ENCODE measurements at places on chromosomes 4 and X.

GRCh38 chrX:80181079-80181478 lies 166.5 kb downstream of the TBX22 start:
- no peak for DNase-seq

- no peak for DNase-seq
These were observed 56.1 kb downstream of the PCGF3 start for GRCh38 chr4:761739-762138.

- DNase-seq: no peak
These were observed 20.8 kb downstream of the BCOR start for GRCh38 chrX:40076750-40077575.

- DNase-seq: no peak
These were observed 1.5 kb upstream of the MND1 start for GRCh38 chr4:153342751-153343552.

DNA sequence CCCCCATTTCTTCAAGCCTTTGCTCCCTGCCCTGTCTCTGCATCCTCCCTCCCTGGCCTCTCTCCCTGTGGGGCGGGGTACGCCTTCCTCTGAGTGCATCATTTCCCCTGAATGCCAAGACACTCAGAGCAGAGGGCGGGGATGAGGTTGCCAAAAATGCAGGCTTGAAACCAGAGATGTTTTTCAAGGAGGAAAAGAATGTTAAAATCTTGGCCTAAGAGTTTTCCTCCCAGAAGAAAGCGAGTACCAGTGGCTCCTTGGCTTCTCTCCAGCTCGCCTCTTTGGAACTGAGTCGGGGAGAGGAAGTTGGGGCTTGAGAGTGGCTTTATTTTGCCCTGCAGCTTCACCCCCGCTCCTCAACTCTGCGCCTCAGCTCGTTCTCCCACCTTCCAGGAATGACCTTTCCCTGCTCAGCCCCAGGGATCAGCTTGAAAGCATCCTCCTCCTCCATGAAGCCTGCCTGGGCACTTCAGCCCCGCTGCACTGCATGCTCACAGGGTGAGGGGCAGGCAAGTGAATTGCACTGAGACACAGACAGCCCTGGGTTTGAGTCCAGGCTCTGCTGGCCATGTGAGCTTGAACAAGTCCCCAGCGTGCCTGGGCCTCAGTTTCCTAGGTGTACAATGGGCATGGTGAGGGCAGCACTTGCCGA lies 57.5 kb upstream of the SORCS2 start:
- peak; percentile 13 for DNase-seq

DNA sequence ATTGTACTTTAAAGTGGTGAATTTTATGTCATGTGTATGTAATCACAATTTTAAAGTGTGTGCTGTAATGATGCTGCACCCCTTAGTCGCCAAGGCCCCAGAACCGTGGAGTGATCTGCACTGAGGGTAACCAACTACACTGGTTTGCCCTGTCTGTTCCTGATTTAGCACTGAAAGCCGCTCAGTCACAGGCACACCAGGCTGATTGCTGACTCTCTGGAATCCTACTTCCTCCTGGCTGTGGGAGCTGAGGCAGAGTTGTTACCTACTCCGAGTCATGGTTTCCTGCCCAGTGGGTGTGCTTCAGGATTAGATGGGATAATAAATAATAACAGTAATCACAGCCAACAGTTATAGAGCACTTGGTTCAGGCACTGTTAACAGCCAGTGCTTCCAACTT lies 645.4 kb downstream of the BCOR start:
- DNase-seq: no peak

GRCh38 chr4:182303847-182304246 lies 60.6 kb downstream of the TENM3 start:
- no peak for DNase-seq

DNA sequence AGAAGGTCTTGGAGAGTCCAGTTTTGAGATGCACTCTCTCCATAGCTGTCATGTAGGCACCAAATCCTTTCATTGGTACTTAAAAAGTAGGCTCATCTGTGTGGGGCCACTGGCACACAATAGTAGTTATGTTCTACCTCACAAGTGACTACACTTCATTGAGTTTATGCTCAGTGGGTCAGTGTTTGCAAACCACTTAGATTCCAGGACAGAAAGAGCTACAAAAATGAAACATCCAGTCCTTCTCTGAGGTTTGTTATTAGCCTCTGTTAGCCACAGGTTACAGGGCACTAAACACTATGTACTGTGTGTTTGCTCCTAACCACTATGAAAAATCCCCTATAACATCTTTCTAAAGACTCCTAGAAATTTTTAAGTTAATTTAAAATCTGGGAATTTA lies 13.8 kb downstream of the RAB28 start:
- no peak for DNase-seq

DNA sequence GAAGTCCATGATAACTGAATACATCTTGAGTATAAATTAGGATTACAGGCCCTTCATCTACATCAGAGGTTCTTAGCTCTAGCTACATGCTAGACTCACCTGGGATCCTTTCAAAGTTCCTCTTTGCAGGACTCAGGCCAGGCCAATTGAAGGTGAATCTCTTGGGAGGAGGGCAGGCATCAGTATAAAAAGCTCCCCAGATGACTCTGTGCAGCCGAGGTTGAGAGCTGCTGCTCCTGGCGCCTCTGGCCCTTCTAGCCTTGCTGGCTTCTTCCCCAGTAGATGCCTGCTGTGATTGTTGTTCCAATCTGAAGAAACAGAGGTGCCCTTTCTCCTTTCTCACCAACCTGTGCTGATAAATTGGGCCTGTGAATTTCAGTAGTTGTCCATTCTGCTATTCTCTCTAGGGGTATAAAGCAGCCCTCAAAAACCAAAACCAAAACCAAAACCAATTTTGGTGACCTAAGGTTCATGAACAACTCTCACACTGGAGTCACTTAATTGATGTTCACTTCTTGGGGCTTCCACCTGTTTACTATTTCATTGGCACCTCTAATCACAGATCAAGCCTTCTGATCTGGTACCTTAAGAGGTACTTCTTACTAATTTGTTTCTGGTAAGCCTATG lies 78.7 kb downstream of the SUPT20HL2 start:
- DNase-seq: no peak

GRCh38 chrX:103614999-103615398 lies 7.2 kb downstream of the TCEAL3 start:
- DNase-seq: no peak

GRCh38 chrX:115531818-115532403 lies 29.1 kb upstream of the PLS3 start:
- no peak for DNase-seq

DNA sequence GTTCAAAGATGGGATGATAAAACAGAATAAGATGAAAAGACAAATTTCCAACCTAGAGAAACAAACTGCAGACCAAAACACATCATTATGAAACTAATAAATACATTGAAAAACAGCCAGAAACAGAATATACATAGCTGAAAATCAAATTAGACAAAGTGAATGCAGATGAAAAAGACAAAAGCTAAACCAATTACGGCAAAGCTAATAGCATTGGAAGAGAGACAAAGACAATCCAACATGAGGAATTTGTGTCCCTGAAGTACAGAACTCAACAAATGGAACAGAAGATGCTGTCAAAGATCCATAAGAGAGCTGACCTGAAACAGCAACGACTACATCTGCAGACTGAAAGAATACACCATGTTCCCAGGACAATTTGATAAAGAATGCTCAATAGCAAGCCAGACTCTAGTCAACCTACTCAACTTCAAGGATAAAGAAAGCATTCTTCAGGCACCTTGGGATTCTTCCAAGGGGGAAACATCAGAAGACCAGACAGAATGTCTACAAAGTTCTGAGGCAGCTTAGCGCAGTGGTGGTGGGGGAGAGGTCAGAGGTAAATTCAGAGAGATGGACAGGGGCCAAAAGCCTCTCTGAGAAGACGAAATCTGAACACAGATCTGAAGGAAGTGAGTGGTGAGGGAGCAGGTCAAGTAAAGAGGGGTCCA lies 27.4 kb upstream of the IRAK1 start:
- DNase-seq: no peak

DNA sequence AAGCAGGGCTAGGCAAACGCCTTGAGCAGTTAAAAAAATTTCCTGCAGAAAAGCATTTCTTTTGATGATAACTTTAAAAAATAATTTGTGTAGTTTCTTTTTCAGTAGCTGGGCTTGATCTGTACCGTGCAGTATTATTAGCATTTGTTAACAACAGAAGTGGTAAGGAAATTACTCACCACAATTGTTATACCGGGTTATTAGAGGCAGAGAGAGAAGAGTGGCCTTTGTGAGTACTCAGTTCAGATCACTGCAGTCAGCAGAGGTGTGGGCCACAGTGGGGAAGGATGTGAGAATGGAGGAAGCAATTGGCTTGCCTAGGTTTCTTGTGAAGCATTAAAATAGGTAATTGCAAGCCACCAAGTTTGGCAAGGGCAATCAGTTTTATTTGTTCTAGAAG lies 14.3 kb upstream of the IL21 start:
- no peak for DNase-seq

DNA sequence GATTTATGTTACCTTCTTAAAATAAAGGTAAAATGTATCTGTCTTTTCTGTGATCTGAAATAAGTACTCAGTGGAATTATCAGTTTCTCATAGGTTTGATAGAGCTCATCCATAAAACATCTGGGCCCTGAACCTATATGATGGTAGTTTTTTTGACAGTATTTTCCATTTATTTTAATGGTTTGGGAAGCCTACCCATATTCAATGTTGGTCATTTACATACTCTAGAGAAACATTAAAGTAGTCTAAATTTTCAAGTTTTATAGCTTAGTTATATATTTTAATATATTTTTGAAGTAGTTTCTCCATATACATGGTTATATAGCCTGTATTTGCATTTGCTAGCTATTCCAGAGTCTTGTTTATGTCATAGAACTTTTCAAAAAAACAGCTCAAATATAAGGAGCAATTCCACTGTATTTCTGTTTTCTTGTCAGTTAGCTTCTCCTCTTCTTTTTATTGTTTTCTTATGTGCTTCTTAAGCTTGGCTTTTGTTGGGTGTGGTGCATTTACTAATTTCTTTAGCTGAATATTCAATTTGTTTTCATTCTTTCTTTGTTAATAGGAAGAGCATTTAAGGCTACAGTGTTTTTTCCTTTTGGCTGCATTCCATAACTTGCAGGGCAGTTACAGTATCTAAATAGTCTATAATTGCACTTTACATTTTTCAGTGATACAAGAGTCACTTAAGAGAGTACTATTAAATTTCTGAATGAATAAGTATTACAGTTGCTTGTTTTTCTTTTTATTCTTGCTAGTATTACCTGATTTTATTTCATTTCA lies 181.4 kb downstream of the DKK2 start:
- no peak for DNase-seq

GRCh38 chr4:159229164-159229563 lies 126.3 kb downstream of the RAPGEF2 start:
- DNase-seq: no peak

- DNase-seq: peak; percentile 45
These were observed at the start of gene ANTXR2 for GRCh38 chr4:80072744-80073472. Gene ANTXR2, minus strand, starts transcription at chr4:80073229. Its CDS starts 669 bp downstream, at chr4:80072560.

- DNase-seq: no peak
These were observed 320.4 kb upstream of the KLF3 start for GRCh38 chr4:38343608-38344007.

DNA sequence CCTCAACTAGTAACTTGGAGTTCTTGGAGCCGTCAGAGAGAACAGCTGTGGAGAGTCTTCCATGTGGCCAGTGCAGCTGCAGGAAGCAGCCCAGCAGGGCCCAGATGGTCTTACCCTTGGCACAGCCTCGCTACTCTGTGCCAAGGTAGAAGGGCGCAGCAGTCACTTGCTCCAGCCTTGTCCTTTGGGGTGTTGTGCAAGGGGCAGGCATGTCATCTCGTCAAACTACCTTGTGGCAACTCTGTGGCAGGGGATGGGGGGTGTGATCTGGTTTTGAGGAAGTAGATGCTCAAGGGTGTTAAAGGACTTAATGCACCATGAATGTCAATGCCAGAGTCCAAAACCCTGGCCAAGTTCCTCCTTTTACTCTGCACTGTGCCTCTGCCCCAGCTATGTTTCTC lies 34.2 kb upstream of the TBC1D14 start:
- peak; percentile 73 for DNase-seq

GRCh38 chr4:90582087-90582486 lies 454.9 kb downstream of the CCSER1 start:
- DNase-seq: no peak

GRCh38 chr4:8352368-8353157 lies 83.0 kb downstream of the HTRA3 start:
- DNase-seq: no peak

DNA sequence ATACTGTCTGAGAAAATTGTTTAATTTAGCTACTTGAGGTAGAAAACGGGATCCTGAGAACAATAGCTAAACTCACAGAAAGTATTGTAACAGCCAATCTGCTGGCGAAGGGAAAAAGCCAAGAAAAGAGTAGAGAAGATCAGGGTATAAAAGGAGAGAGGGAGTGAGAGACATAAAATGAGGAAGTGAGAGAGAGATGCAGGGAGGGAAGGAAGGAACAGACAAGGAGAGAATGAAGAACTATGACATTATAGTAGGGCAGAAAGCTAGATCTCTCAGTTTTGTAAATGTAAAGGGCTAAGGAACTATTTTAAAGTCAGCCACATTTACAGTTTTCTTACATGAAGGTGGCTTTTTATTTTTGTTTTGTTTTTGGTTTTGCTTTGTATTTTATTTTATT lies 1.6 kb upstream of the GIMD1 start:
- no peak for DNase-seq

DNA sequence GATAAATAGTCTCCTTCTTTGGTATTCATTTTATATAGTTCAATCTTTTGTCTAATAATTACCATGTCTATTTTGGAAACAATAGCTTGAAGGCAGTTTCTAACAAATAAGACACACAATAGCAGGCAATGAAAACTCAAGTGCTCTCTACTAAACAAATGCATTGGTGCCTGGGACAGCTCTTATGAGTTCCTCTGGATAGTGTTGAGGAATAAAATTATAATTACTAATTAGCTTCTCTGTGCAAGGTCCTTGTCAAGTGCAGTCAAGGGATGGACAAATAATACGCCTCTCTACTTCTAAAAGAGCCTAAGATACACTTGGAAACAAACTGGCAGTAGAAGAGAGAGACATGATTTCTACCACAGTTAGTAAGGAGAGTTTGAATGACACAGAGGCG lies 229.0 kb upstream of the GLRA2 start:
- DNase-seq: no peak

GRCh38 chrX:57640674-57641016 lies 39.4 kb downstream of the NLRP2B start:
- DNase-seq: no peak

DNA sequence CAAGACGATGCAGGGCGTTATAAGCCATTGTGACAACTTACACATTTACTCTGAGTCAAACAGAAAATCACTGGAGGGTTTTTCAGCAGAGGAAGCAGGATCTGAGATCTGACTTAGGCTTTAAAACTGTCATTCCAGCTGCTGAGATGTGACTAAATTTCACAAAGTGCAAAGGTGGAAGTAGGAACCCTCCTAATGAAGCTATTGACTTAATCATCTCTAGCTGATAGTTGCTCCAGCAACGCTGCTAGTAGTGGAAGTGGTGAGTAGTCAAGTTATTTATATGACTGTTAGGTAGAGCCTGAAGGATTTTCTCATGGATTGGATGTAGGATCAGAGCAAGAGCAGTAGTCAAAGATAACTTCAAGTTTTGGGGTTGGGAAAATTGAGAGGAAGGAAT lies 218.6 kb downstream of the GRID2 start:
- no peak for DNase-seq

GRCh38 chr4:2804973-2805501 lies 12.2 kb downstream of the SH3BP2 start:
- DNase-seq: no peak

GRCh38 chr4:81130569-81130968 lies 84.5 kb downstream of the PRKG2 start:
- no peak for DNase-seq
